Central memory CD4-positive, alpha-beta T cell (primary cell): ENCODE measurements at places on chromosomes 1 and 21.

- no peak for DNase-seq
These were observed 511 bp downstream of the EFNA3 start for GRCh38 chr1:155079210-155079486.

DNA sequence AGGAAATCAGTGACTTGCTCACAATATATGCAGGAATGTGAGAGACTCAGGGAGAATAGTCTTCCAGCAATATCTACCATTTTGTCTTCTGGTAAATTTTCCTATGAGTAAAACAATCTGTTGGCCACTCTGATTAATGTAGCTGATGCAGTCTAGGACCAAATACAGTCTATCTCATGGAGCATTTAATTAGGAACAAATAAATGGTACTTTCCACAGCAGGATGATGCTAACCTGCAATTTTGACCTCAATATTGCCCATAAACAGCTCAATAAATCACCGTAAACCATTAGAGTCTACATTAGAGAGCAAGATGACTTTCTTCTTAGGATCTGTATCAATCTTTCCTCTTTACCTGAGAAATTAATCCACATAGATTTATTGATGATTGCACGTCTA, 567.7 kb upstream of the B3GALT2 start:
- no peak for DNase-seq

DNA sequence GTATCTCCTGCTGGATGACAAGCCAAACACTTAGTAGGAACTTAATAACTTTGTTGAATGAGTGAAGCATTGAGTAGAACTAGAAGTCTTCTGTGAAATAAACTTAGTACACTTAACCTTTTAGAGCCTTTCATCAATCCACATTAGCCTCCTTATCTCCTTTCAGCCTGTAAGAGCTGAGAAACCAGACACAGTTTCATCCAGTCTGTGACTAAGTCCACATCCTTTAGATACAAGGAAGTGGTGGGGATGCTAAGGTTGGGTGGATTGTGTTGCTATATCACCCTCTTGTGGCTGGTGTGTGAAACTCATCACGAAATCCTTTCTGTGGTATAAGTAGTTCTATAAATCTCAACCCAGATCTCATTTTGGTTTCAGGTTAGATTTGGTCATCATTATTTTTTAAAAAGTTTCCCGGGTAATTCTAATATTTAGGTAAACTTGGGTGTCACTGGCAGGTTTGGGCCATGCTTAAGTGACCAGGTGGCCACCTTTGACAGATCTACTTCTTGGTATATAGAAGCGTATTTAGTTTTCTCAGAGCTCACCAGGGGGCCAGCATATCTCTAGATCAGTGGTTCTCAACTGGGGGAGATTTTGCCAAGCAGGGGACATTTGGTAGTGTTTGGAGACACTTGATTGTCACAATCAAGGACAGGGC, 27.8 kb upstream of the CD84 start:
- peak; percentile 80 for DNase-seq

DNA sequence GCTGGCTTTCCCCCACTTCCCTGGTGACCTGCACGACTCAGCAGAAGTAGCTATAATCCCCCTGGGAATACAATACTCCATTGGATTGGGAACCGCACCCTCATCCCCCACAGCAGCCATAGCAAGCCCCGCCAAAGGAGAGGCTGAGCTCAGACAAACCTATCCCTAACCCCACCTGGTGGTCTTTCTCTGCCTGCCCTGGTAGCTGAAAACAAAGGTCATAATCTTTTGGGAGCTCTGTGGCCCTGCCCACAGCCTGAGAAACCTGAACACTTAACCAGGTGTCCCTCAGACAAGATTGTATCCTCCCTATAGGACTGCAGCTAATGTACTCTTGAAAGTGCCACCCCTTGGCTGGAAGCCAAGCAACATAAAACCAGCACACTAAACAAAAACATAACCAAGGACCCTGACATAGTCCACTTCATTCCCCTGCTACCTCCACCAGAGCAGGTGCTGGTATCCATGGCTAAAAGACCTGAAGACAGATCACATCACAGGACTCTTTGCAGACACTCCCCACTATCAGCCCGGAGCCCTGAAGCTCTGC, 71.6 kb upstream of the RUNX1 start:
- no peak for DNase-seq

DNA sequence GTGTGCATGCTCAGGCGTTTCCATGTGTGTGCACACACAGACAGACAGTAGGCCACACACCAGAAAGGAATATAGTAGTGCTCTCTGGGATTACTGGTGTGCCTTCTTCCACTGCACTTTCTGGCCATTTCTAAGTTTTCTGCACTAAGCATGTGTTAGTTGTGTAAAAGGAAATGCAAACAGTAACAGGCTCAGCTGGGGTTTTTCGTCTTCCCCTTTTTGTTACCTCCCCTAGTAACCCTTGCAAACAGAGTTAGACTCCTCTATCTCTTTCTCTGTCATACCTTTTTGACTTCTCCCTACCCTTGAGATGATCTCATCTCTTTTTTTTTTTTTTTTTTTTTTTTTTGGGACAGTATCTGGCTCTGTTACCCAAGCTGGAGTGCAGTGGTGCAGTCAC, 196.3 kb downstream of the SDCCAG8 start:
- DNase-seq = no peak

- DNase-seq = no peak
These were observed 4.6 kb downstream of the OLFML3 start for GRCh38 chr1:113983826-113984225.

DNA sequence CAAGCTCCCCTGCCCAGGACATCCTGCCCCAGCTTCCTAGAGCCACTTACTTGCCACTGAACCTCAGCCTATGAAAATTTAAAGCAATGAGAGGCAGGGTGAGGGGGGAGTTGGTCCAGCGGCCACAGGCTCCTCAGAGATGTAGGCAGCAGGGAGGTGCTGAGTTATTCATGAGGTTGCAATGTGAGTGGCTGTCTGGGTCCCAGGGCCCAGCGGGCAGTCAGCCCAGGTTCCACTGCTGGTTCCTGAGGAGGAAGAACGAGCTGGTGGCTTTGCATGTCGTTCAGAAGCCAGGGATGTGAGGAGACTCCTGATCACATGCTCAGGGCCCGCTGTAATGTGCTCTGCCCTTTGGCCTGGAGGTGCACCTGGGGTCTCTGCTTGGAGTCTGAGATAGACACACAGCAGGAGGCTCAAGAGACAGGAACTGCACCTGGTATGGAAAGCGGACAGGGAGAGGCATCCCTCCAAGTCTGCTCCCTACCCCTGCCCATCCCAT, at the start of gene KNCN:
TSS of gene KNCN (minus strand) at position 51 of the 499 bp plus-strand sequence. CDS start 432 bp downstream, outside the sequence.
- no peak for DNase-seq

DNA sequence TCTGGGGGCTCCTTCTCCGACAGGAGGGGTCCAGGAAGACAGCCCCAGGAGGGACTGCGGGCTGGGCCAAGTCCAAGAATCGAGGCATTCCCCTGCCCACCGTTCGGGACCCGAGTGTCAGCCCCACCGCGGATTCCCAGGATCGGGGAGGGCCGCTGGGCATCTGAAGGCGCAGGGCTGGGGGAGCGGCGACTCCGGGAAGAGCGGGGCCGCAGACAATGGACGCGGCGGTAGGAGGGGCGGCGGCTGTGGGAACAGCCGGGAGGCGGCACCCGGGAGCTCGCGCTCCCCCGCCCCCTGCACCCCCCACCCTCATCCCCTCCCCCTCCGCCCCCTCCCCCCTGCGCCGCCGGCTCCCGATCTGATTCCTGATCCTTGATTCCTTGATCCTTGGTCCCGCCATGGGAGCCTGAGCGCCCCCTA, at the start of gene VANGL2:
TSS of gene VANGL2 (plus strand) at position 342 of the 423 bp plus-strand sequence. CDS start 15,274 bp downstream, outside the sequence.
- DNase-seq = peak; percentile 14

DNA sequence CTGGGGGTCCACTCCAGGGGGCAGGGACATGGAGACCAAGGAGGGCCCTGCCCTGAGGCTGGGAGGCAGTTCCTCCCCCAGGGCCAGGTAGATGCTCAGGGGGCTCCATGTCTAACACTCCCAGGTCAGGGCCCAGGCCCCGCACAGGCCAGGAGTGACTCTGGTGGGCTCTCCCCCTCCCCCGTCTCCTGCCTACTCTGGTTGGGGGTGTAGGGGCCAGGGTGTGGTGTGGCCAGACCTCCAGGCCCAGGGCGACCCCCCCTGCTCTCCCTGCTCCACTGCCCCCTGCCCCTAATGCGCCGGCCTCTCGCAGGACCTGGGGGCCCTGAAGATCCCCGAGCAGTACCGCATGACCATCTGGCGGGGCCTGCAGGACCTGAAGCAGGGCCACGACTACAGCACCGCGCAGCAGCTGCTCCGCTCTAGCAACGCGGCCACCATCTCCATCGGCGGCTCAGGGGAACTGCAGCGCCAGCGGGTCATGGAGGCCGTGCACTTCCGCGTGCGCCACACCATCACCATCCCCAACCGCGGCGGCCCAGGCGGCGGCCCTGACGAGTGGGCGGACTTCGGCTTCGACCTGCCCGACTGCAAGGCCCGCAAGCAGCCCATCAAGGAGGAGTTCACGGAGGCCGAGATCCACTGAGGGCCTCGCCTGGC, 19.7 kb upstream of the CCDC27 start:
- DNase-seq = no peak

- DNase-seq = no peak
These were observed 6.5 kb downstream of the PYCR2 start for GRCh38 chr1:225917536-225917935.

- DNase-seq = no peak
These were observed 15.9 kb downstream of the SAMD11 start for GRCh38 chr1:939511-940106.

GRCh38 chr1:64073705-64074104, 129.7 kb upstream of the UBE2U start:
- no peak for DNase-seq

DNA sequence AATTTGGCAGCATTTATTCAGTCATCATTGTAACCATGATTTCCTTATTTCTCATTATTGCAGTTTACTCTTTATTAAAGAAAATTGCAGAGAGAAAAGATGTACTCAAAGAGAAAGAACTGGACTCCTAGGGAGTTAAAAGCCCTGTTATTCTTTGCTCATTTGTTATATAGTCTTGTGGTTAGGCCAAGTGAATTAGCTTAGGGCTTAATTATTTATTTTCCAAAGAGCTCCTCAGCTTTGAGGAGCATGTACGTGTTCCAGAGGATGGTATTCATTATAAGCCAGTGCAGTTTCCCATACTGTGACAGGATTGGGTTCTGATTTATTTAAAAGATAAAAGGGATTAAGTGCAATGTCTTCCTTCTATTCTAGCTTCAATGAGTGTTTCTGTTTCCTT, 86.4 kb downstream of the GPR161 start:
- DNase-seq = no peak

- DNase-seq = no peak
These were observed 11.8 kb downstream of the NHLH2 start for GRCh38 chr1:115829023-115829674.

- DNase-seq = no peak
These were observed 40.9 kb downstream of the AGPAT3 start for GRCh38 chr21:43905726-43906455.

DNA sequence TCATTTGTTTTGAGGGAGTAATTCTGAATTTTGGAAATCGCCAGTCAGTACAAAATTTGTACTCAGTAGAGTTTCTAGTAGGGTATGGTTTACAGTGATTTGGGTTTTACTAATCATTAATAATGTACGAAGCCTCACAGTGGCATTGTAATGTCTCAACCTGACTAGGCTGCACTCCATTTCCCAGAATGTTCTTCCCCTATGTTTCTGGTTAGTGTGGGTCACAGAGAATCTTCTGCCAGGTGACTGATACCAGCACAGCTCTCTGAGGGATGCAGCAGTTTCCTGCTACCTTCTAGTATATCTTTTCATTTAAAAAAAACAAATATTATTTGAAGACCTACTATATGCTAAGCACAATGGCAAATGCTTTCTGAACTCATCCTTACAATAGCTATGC, 112.9 kb downstream of the PTPN14 start:
- no peak for DNase-seq

- DNase-seq = no peak
These were observed 8.6 kb downstream of the ADAMTSL4 start for GRCh38 chr1:150557813-150558212.

- DNase-seq = peak; percentile 46
These were observed 2.3 kb downstream of the IL6R start for GRCh38 chr1:154407198-154408091.

GRCh38 chr1:9490605-9491339, 48.5 kb upstream of the SLC25A33 start:
- peak; percentile 63 for DNase-seq

DNA sequence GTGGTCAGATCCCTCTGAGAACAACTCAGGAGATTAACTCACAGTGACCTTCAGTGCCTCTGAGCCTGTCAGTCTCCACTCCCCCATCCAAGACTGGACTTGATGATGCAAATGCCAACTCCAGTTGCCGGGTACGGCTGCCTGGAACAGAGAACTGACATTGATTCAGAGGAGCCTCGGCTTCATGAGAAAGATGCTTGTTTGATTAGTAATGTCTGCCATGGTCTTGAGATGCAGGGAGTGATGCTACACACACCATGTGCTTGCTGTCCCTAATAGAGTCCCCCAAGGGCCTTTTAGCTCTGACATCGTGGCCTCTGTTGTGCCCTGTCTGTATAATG, 51.8 kb upstream of the LRP8 start:
- DNase-seq = no peak

DNA sequence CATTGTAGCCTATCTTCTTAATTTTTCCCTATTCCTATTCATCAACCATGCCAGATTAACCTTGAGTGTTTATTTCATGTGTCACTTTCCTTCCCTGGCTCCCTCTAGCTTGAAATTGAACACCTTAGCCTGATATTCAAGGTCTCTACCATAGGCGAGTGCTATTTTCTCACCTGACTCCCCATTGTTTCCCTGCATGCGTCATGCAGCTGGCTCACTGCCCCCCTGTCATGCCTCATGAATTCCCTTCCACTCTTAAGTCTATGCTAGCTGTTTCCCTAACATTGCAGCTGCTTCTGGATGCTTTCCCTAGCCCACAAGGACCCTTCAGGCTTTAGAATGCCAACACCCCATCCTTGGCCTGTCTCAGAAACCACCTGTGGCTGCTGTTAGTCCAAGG, 56.7 kb upstream of the CD1D start:
- DNase-seq = no peak

DNA sequence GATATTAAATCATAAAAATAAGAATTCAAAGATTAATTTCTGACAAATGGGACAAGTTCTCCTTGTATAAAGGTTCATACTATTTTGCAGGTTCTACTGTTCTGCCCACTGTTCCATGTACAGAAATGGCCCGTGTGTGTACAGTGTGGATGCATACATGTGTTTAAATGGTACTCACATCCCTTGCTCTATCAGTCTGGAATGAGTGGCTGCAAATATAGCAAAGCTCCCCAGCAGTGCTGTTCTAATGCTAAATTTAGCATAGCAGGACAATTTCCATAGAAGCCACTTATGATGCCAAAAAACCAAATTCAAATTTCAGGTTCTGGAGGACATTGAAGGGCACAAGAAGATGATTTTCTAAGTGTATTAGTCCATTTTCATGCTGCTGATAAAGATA, 9.4 kb upstream of the SEC16B start:
- no peak for DNase-seq

- no peak for DNase-seq
These were observed 72.2 kb downstream of the TDRD5 start for GRCh38 chr1:179663810-179664209.
